Nephron progenitor cell (in vitro differentiated cells): ENCODE measurements at places on chromosomes 3 and 15.

GRCh38 chr15:73355612-73356265, 13.0 kb downstream of the HCN4 start:
- H3K36me3 ChIP-seq, result no peaks in the 10 kb centered on the region
- H3K27ac ChIP-seq, result no peak overlapping the region
- no peak overlapping the region for H3K4me3 ChIP-seq
- H3K4me1 ChIP-seq, result peaks cover 16% of the 10 kb centered on the region
- no peak for DNase-seq
- peaks cover 11% of the 10 kb centered on the region for H3K27me3 ChIP-seq

DNA sequence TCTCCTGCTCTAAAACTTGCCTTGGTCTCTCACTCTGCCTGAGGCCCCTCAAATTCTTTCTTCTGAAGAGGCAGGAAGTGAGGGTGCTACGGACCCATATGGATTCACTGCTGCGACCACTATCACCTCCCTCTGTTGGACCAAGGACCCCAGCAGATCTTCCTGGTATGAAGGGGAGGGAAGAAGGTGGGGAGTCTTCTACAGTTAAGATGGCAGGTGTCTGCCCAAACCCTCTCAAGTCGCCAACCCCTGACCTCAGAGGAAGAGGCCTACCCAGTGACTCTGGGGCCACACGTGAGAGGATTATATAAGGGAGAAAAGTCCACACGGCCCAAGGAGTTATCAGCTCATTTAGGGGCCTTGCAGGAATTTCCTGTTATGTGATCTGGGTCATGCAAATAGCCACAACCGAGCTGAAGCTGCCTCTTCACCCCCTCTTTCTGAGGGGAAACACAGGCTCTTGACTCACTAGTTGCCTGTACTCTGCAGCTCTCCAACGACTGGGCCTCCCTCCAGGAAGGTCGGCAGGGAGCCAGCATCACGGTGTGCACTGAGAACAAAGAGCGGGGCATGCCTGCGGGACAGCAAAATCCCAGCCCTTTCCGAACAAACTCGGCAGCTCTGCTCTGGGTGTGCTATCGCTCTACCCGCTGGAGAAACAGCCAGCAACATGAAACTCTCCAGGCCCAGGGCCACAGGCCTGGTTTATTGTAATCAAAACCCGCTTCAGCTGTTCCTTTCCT, 116.0 kb downstream of the XXYLT1 start:
- H3K4me1 ChIP-seq, result peaks cover 99% of the 10 kb centered on the region
- peaks cover 12% of the 10 kb centered on the region for H3K27me3 ChIP-seq

GRCh38 chr15:62348118-62348517, 183.0 kb upstream of the C2CD4B start:
- H3K27ac ChIP-seq, result no peak overlapping the region
- no peaks in the 10 kb centered on the region for H3K36me3 ChIP-seq
- no peak overlapping the region for H3K4me3 ChIP-seq
- no peak for DNase-seq
- H3K4me1 ChIP-seq, result peaks cover 7% of the 10 kb centered on the region

- no peak for DNase-seq
- peak overlapping the region; percentile 69 for H3K27ac ChIP-seq
- peaks cover 12% of the 10 kb centered on the region for H3K27me3 ChIP-seq
- peaks cover 52% of the 10 kb centered on the region for H3K4me1 ChIP-seq
These were observed 59.4 kb upstream of the TFRC start for GRCh38 chr3:196141052-196141865.

DNA sequence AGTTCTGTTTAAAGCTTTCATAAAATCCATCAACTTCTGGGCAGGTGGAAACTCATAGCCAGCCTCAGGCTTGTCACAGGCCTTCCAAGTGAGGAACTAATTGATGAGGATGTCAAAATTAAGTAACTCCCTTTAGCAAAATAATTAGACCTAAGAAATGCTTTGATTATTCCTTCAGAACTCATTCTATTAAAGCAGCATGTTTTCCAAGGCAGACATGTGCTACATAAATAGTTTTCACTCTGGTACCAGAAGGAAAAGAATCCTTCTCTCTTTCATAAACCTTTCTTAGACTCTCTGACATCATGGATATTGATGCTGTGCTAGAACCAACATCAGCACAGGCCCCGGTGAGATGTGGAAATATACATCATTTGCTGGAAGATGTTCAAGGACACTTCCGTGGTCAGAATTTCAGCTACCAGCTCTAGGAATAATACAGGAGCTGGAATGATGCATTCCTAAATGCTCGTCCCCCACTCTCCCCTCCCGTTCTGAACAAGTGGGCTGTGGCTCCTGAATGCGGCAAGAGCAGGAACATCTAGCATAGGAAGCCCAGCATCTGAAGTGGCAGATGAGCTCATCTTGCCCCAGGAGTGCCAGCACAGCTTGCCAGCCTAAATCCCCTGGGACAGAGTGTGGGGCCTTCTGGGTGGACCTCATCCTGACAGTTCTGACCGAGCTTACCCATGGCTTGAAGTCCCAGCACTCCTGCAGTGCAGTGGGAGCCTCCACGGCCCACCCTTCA, 82.4 kb downstream of the WWTR1 start:
- peak overlapping the region; percentile 91 for H3K27ac ChIP-seq
- peaks cover 16% of the 10 kb centered on the region for H3K36me3 ChIP-seq
- H3K27me3 ChIP-seq, result no peaks in the 10 kb centered on the region
- no peak for DNase-seq
- H3K4me1 ChIP-seq, result peaks cover 68% of the 10 kb centered on the region

DNA sequence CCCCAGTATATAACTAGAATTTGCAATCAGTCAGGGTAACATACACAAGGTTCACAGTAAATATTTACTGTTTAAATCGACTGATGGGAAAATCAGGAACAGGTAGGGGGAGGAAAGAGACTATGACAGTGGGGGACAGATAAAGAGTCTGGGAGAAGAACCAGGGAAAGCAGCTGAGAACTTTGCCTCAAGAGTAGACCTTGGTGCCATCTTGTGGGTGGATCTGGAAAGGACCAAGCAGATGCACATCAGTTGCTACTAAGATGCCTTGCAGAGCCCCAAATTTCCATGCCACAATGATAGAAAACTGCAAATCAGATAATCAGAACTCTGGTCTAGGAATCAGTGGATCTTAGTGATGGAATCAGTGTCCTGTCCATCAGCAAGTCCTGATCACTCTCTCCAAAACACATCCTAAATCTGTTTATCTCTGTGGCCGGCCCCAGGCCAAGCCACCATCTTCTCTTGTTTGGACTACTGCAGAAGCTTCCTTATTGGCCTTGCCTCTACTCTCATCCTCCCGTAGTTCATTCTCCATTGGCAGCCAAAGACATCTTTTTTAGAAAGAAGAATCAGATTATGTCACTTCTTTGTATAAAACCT, 62.7 kb downstream of the PDE8A start:
- peaks cover 11% of the 10 kb centered on the region for H3K4me1 ChIP-seq
- no peak overlapping the region for H3K27ac ChIP-seq
- H3K4me3 ChIP-seq, result no peak overlapping the region
- no peaks in the 10 kb centered on the region for H3K27me3 ChIP-seq
- DNase-seq, result peak; percentile 15

GRCh38 chr3:30356866-30357753, 249.3 kb upstream of the TGFBR2 start:
- H3K27me3 ChIP-seq, result peaks cover 4% of the 10 kb centered on the region
- H3K27ac ChIP-seq, result no peak overlapping the region
- H3K4me1 ChIP-seq, result no peaks in the 10 kb centered on the region
- no peak for DNase-seq
- H3K36me3 ChIP-seq, result no peaks in the 10 kb centered on the region
- H3K4me3 ChIP-seq, result no peak overlapping the region

DNA sequence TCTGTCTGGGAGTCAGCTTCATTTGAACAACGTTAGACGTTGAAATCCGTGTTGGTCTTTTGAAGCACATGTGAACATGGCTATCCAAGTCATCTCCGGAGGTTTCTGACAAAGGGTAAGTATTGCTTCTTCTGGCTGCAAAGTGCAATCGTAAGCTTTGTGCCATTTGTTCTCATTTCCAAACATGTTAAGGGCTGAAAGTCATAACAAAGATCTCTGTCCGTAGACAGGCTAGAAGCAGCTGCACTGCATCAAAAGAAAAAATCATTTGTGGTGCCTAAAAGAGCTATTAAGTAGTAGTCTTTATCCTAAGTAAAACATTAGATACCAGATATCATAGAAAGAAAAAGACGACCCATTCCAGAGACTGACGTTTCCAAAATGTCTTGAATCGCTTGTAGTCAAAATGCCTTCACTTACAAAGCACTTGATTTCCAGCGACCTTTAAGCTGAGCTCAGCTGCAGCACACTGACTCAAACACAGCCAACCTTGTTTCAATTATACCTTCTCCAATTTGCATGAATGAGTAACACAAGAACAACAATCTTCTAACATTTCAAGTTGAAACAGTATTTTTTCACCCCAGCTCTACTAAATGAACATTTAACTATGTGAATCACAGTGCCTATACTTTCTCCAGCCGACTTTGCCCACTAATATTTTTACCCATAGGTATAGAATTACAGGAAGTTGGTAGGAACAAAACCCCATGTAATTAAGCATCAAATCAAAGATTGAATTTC, 76.6 kb downstream of the NEDD4 start:
- peaks cover 10% of the 10 kb centered on the region for H3K4me1 ChIP-seq
- no peaks in the 10 kb centered on the region for H3K27me3 ChIP-seq
- no peak overlapping the region for H3K4me3 ChIP-seq
- no peak overlapping the region for H3K27ac ChIP-seq
- DNase-seq, result no peak

GRCh38 chr3:170735821-170736220, 134.2 kb downstream of the RPL22L1 start:
- H3K27ac ChIP-seq, result no peak overlapping the region
- no peaks in the 10 kb centered on the region for H3K36me3 ChIP-seq
- DNase-seq, result no peak
- no peaks in the 10 kb centered on the region for H3K27me3 ChIP-seq
- no peak overlapping the region for H3K4me3 ChIP-seq
- H3K4me1 ChIP-seq, result peaks cover 41% of the 10 kb centered on the region

GRCh38 chr3:96294143-96294542, 520.3 kb upstream of the EPHA6 start:
- H3K36me3 ChIP-seq, result no peaks in the 10 kb centered on the region
- no peaks in the 10 kb centered on the region for H3K27me3 ChIP-seq
- no peaks in the 10 kb centered on the region for H3K4me1 ChIP-seq
- DNase-seq, result no peak
- no peak overlapping the region for H3K4me3 ChIP-seq

DNA sequence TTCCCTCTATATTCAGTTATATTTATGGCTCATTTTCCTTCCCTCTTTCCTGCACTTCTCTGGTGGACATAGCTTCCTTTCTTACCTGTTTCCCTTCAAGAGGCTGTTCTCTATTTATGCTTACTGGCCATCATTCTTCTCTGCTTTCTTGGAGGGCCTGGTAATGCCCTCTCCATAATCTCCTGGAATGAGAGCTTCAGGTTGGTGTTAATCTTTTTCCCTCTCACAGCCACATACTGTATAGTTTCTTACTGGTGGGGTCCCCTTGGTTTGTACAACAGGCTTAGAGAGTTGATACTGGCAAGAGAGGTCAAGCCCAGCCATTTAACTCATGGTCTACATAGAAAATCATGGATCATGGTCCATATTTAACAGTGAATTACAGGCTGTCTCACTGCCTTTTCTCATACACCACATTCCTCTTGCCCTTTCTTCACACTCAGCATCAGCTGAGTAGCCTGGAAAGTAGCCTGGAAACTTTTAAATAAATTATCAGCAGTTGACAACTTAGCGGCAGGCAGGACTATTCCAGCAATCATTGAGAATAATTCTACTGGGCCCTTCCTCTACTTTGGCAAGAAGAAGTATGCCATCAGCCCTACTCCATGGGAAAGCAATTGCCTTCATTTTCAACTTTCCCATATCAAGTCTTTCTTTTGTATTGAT, 38.0 kb upstream of the DPH6 start:
- no peak for DNase-seq
- no peaks in the 10 kb centered on the region for H3K4me1 ChIP-seq
- no peak overlapping the region for H3K27ac ChIP-seq
- no peaks in the 10 kb centered on the region for H3K27me3 ChIP-seq
- no peak overlapping the region for H3K4me3 ChIP-seq

DNA sequence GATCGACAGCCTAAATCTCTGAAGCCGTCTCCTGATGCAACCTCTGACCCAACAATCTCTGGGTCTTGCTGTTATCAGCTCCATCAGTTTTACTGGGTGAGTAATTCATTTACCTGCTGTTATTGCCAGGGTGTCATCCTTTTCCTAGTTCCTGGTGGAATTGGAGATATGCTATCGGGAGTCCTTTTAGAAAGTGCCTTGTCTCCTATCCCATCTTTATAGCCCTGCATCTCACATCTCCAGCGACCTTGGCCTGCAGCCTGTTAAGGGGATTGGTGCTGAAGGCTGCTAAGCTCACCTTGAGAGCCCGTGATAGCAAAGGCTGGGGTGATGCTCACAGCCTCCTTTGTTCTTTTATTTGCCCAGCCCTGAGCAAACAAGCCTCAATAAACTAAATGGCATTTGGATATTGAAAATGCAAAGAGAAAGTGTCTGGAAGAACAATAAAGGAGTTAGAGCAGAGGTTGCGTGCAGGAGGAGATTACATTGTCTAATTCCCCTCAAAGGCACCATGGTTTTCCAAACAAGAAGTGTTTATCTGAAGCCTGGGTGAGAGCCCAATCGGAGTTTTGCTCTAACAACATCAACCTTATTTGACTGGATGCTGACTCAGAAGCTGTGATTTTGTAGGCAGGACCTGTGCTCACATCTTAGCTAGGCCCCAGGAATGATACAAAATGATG, 101.8 kb downstream of the RPLP1 start:
- H3K27me3 ChIP-seq, result peaks cover 23% of the 10 kb centered on the region
- peaks cover 5% of the 10 kb centered on the region for H3K36me3 ChIP-seq
- H3K27ac ChIP-seq, result no peak overlapping the region

GRCh38 chr3:48433472-48434118, 3.7 kb upstream of the PLXNB1 start:
- no peaks in the 10 kb centered on the region for H3K27me3 ChIP-seq
- DNase-seq, result no peak
- peaks cover 5% of the 10 kb centered on the region for H3K36me3 ChIP-seq
- H3K4me1 ChIP-seq, result peaks cover 24% of the 10 kb centered on the region

GRCh38 chr3:171813897-171814460, 3.7 kb upstream of the PLD1 start:
- no peak for DNase-seq
- H3K4me1 ChIP-seq, result peaks cover 11% of the 10 kb centered on the region
- H3K27me3 ChIP-seq, result peaks cover 45% of the 10 kb centered on the region
- no peak overlapping the region for H3K27ac ChIP-seq
- no peaks in the 10 kb centered on the region for H3K36me3 ChIP-seq
- no peak overlapping the region for H3K4me3 ChIP-seq

GRCh38 chr3:69856965-69857705, 117.9 kb downstream of the MITF start:
- H3K4me3 ChIP-seq, result no peak overlapping the region
- no peak overlapping the region for H3K27ac ChIP-seq
- peaks cover 3% of the 10 kb centered on the region for H3K27me3 ChIP-seq

DNA sequence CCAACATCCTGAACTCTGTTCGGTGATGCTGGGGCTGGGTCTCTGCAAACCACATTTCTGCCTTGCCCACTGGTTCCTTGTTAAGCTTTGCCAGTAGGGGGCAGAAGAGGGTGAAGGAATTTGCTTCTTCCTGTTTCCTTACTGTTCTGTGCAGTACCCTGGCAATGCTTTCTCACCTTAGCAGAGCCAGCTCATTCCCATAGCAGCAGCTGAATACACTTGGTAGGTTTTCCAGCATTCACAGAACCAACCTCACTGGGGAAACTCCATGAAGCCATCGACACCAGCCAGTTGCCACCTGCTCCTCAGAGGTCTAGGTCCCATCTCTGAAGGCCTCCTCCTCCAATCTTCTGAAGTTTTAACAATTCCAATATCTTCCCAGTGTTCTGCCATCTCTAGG, 308.4 kb downstream of the PDCD6IP start:
- no peak overlapping the region for H3K4me3 ChIP-seq
- H3K4me1 ChIP-seq, result no peaks in the 10 kb centered on the region
- H3K27me3 ChIP-seq, result no peaks in the 10 kb centered on the region
- DNase-seq, result peak; percentile 46
- H3K36me3 ChIP-seq, result no peaks in the 10 kb centered on the region
- H3K27ac ChIP-seq, result no peak overlapping the region
